ENCODE measurements at places on chromosomes 5 and 9.

GRCh38 chr5:66812291-66812690 is 216.1 kb downstream of the MAST4 start:
- no peak for DNase-seq

GRCh38 chr5:143516249-143516648 is 112.8 kb upstream of the NR3C1 start:
- DNase-seq: no peak

DNA sequence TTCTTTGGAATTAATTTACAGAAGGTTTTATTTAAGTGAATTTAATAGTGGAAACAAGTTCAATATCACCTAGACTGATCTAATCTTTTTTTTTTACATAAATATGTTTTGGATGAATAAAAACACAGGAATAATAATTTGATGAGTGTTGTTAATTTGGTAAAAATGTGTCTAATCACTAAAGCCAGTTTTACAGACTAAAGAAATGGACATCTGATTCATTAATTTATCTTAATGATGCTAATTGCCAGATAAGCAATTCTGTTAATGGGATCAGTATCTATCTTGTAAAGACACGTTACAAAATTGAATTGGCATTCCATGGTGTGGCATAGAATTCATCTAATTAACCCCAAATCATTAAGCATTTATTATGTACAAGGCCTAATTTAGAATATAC is 743.3 kb upstream of the CDH6 start:
- no peak for DNase-seq

- no peak for DNase-seq
These were observed 61.8 kb downstream of the KDM4C start for GRCh38 chr9:6819529-6819928.

Measured in stimulated activated CD8-positive, alpha-beta memory T cell treated with anti-CD3 and anti-CD28 coated beads, Interleukin-7, amount 100 ng/mL, for 1 hour (primary cell).